ENCODE measurements at places on chromosomes 12 and 14.

GRCh38 chr14:33294419-33294818 lies 355.7 kb downstream of the NPAS3 start:
- no peak for DNase-seq

DNA sequence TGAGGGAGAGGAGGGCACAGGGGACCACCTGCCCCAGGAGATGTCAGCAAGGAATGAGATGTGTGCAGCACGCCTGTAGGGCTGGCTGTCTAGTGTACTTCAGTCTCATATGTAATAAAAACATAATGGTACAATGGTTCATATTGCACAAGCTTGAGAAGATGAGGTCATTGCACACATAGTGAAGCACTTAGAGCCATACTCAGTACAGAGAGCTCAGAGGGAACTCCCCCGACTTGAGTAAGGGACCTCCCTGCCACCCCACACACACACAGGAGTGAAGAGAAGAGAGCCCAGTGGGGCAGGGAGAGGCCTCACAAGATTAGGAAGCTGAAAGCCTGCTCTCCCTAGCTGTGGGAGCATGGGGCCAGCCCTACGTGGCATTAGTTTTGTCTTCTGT lies 61.5 kb downstream of the SLC6A12 start:
- no peak for DNase-seq

- DNase-seq = no peak
Measured at GRCh38 chr12:9349888-9350885, 142.0 kb upstream of the PZP start.

GRCh38 chr14:94681300-94682060 lies 69.3 kb downstream of the SERPINA3 start:
- DNase-seq = no peak

DNA sequence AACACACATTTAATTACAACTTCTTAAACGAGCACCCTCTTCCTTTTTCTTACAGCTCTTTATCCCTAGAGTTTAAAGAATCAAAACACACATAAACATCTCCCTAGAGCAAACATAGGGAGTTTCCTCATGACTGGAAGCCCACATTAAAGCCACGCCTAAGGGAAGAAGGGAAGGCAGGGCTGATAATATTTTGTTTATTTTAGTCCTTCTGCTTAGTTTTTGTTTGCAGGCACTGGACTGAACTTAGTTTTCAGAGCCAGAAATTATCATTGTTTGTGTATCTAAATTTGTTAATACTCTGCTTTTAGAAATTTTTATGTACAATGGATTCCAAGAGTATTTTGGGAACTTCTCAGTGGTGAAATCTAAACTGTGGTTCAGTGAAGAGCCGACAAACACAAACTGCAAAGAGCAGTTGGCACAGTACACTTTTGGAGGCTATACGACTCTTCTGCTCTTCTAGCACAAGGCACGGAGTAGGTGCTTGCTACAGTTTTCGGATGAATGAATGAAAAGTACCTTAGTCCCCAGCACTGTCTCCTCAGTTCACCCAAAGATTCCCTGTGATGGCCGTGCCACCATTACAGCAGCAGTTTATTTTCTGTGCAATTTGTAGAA lies 17.6 kb upstream of the AMIGO2 start:
- DNase-seq = no peak

- no peak for DNase-seq
Measured at GRCh38 chr14:21185491-21185890, 29.6 kb upstream of the OR5AU1 start.

DNA sequence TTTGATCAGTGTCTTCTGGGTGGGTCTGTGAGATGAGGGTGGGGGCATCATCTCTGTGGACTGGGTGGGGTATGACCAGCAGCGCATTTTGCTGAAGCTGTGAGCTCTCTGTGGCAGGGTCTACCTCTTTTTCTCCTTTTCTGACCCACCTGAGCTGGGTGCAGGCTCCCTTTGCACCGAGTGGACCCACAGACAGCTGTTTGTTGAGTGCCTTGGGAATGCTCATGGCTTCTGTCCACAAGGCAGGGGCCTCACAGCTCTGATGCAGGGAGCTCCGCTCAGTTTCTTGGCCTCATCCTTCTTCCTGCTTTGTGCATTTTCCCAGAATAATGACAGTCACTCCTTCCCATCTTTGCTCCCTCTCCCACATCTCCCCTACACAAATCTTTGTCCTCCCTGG lies 380.6 kb downstream of the DPF3 start:
- DNase-seq = no peak

GRCh38 chr12:559906-560455 lies 100.2 kb downstream of the B4GALNT3 start:
- DNase-seq = no peak

- no peak for DNase-seq
Measured at GRCh38 chr12:131035245-131035681, 81.6 kb downstream of the ADGRD1 start.

DNA sequence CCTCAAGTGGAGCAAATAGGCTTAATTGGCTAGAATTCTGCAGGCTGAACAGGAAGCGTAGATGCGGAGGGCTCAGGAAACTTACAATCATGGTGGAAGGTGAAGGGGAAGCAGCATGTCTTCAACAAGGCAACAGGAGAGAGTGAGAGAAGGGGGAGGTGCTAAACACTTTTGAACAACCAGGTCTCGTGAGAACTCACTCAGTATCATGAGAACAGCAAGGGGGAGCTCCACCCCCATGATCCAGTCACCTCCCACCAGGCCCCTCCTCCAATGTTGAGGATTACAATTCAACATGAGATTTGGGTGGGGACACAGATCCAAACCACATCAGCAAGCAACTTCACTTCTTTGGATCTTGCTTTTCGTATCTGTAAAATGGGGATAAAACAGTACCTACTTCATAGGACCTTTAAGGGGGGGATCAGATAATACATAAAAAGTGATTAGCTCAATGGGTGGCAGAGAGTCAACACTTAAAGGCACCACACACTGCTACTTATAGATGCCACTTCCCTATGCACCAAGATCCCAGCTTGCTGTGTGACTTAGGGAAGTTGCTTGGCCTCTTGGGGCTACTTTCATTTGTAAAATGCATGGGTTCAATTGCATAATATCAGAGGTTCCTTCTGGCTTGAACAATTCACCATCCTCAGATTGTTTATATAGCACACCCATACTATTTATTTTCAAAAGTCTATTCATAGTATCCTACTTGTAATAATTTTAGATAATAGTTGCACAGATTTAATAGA lies 184.8 kb upstream of the RPH3A start:
- no peak for DNase-seq

DNA sequence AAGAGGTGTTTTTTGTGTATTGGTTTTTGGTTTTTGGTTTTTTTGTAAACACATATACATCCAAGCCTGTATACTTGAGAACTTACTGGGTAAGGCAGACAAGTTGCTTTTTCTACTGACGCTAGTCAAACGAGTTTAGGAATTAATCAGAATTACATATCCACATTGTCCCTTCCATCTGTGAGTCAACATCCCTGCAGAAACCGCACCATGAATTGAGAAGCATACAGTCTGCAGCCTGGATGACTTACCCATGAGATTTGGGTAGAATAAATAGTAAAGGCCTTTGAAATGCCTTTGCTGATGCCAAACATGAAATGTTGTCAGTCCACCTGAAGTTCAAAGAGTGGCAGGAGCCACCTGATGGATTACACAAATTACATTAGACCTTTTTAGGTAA lies 21.4 kb upstream of the C12orf42 start:
- DNase-seq = no peak

GRCh38 chr12:115763376-115763775 lies 514.1 kb downstream of the MED13L start:
- no peak for DNase-seq

DNA sequence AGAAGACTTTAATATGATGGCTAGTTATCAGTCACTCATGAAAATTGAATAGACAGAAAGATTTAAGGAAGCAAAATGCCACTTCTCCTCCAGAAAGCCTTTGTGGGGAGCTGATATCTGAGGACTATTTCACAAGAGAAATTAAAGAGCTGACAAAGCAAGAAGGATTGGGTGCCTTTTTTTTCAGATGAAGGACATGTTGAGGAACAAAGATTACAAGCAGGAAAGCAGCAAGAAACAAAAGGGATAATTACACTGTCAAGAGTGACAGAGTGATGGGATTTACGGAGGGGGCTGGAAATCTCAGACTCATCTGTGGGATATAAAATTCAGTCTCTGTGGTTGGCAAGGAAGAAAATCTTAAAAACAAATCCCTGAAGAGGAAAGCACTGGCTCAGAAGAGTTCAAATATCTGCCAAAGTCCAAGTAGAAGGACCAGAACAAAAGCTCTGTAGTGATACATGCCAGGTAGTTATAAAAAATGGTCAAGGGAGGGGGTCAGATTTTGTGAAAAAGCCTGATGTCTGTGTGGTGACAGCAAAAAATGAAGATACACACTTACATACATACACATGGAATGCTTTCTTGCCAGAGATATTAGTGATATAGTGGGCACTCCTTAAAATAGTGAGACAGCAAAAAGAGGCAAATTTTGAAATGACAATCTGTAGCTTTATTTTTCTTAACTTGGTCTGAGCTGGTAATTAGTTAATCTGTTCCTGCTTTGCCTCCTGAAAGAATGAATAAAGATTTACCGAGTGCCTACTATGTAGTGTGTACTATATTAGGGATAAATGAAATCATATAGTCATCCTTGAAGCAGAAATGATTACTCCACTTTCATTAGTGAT lies 62.9 kb downstream of the EPS8 start:
- DNase-seq = no peak

DNA sequence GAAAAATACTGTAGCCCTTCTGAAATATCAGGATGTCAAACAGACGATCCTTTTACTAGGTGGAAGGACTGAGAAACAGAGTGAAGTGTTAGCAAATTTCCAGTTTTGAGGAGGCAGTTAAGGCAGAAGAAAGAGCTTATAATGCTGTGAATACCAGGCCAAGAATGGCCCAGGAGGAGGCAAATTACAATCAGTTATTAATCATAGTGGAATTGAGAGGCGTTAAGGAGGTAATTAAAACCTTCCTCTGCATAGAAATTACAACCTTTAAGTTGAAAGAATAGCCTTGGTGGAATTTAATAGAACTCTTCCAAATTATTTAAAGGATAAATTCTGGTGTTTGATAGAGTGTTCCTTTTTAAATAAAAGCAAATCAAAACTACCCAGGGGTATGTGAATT lies 590.9 kb upstream of the SEL1L start:
- DNase-seq = no peak

DNA sequence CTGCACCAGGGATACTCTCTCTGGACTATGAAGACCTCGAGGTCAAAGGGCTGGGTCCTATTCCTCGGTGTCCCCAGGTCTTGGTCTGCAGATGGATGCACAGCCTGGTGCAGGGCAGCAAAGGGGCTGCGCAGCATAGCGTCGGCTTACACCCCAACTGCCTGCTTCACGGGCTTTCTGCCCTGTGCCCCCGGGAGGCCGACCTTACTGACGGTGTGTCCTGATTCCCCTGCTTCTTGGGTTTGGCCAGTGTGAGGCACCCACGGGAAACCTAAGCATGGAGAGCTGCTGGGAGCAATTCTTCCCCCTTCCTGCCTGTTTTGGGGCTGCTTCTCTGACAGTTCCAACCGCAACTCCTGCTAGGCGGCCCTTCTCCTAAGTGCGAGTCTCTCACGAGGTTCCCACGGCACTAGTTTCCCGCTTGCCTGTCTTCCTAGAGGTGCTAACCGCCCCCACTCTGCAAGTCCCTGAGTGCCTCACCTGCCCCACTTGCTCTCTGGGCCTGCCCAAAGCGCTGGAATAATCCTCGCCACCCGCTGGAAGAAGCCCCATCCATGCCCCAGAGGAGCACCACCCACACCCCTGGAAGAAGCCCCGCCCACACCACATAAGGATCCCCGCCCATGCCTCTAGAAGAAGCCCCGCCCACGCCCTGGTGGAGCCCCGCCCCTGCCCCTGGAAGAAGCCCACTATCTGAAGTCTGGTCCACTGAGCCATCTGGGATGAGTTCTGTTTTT lies 54.0 kb downstream of the PRIMA1 start:
- no peak for DNase-seq

DNA sequence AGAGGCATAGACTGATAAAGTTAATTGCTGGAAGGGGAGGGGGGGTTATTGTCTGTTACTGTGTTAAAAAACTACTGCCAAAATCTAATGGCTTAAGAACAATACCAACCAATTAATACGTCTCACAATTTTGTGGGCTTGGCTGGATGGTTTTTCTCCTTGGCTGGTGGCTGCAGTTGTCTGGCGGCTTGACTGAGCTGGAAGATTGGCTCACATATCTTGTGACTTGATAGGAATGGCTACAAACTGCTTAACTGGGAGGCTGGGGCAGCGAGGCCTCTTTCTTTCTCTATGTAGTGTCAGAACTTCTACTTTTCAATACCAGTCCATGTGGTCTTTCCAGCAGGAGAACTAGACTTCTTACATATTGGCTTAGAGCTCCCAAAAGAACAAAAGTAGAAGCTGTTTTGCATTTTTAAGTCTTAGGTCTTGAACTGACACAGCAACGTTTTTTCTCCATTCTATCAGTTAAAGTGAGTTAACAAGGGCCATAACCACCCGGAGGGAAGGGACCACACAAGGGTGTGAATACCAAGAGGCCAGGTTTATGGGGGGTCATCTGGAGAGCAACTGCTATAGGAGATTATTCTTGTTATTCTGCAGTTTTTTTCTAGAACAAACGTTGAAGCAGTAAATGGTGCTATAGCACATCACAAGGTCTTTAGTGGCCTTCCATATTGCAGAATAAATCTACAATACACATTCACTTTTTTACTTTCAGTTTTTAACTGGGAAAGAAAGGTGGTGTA lies 46.9 kb downstream of the ZDHHC17 start:
- DNase-seq = no peak

DNA sequence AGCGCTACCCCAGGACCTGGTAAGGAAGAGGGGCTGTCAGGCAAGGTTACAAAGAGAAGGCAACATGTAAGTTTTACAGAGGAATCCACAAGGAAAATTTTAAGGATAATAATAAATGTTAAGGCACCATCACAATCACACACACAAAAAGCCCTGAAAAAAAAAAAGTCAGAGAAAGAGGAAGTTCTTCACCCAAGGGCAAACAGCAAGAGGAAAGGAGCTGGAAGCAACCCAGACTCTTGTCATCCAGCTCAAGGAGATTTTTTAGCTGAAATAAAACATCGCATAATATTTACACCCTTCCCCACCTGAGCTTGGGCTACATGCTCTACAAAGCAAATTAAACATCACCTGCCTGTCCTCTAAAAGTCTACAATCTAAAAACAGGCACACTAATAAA lies 9.5 kb downstream of the SPTB start:
- DNase-seq = no peak

GRCh38 chr12:94109160-94109559 lies 39.2 kb upstream of the PLXNC1 start:
- no peak for DNase-seq

DNA sequence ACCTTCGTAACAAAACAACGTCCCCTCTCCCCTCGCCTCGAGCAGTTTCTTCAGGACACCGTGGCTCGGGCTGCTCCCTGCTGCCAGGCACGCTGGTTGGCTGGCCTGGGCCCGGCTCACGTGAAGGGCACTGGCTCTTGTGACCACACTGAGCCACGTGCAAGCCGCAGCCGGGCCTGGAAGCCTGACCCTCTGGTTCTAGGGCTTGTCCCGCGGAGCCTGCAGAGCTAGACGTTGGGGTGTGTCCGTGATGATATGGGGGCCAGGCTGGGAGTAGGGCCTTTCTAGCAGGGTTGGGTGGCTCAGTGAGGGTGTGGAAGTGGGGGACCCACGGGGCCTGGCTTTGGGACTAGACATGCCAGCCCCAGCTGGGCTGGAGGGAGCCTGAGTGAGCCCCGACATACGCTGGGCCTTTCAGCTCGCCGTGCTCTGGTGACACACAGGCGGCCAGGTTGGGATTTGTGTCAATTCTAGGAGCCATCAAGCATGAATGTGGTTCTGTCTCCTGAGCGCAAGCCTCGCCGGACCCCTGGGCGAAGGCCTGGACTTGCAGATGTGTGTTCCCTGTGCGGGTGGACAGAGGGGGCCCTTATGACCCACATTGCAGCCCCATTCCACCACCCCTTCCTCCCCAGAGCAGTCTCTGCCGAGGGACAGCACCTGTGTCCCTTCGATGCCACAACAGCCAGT lies 13.6 kb upstream of the AMN start:
- no peak for DNase-seq

All from T-helper 17 cell (primary cell).